ENCODE measurements at places on chromosomes 2 and 18.

DNA sequence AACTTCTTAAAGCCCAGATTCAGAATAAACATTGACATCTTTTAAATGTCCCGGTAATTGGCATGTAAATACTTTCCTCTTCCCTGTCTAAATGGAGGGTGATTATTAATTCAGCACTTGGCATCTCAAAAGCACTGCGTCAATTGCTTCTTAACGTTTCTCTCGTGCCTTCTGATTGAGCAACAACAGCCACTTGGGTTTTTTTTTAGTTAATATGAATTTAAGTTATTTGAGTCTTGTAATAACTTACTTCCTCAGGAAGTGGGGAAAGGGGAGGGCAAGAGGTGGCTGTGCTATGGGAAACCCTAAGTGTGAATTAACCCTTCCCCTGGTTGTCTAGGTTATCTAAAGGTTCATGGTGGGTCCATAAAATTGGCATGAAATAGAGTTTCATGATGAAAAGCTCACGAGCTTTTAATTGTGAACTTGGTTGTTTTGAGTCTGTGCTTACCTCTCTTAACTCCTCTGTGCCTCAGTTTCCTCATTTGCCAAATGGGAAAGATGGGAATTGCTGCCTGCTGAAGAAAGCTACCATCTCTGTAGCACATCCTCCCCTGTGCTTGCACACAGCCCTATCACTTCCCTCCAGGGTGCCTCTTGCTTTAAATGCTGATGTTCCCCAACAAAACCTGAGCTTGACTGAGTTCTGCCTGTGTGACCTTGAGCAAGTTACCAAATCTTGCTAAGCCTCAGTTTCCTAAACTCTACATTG, 126.3 kb upstream of the BCL2L11 start:
- DNase-seq, result no peak

DNA sequence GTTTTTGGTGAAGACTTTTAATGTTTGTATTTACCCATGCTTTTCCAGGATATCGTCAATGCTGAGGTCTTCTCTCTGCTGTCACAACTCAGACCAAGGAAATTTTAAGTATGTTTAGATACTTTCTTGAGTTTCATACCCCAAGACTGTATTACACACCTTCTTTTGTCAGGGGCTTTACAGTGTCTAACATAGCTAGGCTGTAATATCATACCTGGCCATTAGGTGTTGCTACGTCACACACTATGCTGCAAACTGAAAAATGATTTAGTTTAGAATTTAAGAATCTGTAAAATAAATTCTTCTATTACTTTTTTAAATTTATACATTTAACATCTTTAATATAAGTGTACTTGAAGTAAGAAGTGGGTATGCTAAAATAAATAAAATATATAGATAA, 358.4 kb upstream of the NRP2 start:
- no peak for DNase-seq

DNA sequence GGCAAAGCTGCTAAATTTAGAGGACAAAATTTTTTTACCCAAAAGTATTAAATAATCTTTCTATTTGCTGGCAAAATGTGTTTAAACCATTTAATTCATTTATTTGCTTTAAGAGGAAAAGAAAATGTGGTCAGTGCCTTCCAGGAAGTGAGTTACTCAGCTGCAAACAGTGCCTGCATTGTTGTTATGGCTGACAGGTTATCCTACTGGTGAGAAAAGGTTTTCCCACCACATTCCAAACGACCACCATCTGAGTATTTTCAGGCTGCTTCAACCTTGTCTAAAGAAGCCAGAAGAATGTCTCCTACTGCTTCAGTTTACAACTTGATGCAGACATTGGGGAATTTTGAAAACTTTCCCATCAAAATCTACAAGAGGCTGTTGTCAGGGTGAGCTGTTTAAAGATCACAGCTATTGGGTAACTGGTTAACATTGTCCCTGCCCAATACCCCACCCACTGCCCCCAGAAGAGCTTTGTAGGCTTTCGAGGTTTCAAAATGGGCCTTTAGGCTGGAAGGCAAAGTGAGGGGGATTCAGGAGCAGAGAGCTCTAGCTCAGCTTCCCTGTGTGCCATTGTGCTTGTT, 461.3 kb upstream of the FANCL start:
- no peak for DNase-seq

GRCh38 chr2:241271706-241272302, 43.7 kb downstream of the HDLBP start:
- peak; percentile 58 for DNase-seq

- DNase-seq, result no peak
Measured at GRCh38 chr2:7886666-7887065, 795.2 kb upstream of the ID2 start.

DNA sequence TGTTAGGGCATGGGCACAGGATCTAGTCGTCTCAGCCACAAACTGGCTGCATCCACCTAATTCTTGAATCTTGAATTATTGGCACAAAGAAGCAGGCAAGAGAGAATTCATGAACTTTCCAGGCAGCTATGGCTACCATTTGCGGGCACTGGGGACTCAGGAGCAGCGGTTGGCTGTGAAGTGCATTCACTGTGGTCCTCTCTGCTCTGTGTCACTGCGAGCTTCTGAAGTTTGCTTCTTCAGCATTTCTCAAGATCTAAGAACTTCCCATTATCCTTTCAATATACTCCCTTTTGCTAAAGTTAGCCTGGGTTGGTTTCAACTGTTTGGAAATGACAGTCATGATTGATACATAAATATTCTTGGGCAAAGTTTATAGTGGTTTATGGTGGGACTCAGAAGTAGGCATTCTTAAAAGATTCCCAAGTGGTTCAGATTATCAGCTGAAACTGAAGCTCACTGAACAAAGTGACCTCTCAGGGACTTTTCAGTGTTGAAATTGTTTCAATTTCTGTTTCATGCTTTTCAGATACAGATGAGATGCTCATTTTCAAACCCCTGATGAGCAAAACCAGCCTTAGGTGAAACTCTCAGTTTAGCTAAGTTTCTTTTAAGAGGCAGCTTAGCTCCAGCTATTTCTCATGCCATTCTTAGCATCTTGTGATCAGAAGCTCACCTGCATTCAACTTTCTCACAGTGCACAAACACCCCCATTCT, 1258.3 kb upstream of the GYPC start:
- DNase-seq, result no peak

GRCh38 chr2:36384454-36384853, 28.9 kb downstream of the CRIM1 start:
- no peak for DNase-seq

GRCh38 chr2:235148201-235149170, 196.7 kb downstream of the SH3BP4 start:
- DNase-seq, result no peak

DNA sequence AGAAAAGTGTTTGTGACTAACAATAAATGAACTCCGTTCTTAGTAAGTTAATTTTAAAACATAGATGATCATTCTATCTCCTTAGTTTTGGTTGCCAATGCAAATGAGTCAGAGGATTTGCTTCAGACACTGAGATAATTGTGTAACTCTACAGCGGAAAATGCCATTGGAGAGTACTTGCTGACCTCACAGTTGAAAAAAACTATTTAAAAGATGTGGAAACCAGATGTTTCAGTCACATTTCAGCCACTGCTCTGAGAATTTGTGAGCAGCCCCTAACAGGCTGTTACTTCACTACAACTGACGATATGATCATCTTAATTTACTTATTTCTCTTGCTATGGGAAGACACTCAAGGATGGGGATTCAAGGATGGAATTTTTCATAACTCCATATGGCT, at the start of gene TNFAIP6:
Gene TNFAIP6 (plus strand): TSS at position 234 of the 400 bp plus-strand sequence. CDS start 75 bp downstream, at position 309.
- no peak for DNase-seq

DNA sequence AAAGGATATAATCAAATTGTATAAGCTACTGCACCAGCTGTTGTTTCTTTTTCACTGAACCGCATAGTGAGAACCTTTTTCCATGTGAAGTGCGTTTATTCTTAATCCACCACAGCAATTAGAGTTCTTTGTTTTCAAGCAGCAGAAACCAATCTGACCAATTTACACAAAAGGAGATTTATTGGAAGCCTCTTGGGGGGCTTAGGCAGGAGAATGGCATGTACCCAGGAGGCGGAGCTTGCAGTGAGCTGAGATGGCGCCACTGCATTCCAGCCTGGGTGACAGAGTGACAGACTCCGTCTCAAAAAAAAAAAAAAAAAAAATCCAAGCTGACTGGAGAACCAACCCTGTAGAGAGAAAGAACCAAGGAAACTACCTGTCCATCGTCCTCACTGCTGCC, 10.0 kb downstream of the ADNP2 start:
- no peak for DNase-seq

- no peak for DNase-seq
Measured at GRCh38 chr2:121129692-121130091, 155.3 kb downstream of the TFCP2L1 start.

GRCh38 chr2:28393114-28393836, 617 bp downstream of the FOSL2 start:
- peak; percentile 61 for DNase-seq

DNA sequence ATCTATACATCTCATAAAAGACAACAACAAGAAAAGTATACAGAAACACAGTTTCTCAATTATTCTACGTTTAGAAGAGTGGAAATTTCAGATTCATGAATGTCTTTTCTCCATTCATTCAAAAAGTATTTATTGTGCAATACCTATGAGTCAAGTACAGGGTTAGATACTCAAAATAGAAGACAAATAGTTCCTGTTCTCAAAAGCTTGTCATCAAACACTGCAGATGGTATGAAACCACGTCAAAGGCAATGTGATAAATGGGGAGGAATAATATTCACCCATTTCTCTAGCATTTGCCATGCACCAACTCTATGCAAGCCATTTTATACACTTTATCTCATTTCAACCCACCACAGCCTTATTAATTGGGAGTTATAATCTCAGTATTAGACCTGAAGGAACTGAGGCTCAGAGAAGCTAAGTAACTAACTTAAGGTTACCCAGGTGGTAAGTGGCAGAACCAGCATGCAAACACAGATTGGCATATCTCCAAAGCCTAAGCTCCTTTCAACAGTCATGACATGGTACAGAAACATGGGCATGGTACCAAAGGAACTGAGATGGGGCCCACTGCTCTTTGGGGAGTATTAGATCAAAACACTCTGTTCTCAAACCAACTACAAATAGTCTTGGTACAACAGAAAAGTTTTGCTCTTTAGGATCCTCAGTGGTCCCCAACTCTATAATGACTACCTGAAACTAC, 67.2 kb upstream of the NPAS2 start:
- no peak for DNase-seq

DNA sequence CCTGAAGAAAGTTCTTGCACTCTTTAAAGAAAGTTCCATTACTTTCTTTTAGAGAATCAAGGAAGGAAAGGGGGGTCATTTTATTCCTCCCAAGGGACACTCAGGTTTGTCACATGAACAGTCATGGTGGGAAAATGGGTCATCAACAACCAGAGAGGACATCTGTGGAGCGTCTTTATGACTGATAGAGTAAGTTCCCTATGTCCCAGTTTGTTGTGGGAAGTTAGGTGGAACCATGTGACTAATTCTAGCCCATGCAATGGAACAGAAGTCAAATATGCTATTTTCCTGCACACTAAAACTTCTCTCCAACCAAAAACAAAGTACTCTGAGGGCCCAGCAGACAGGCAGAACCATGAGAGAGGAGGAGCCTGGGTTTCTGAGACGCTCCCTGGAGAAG, 165.6 kb upstream of the SERTAD2 start:
- DNase-seq, result no peak

DNA sequence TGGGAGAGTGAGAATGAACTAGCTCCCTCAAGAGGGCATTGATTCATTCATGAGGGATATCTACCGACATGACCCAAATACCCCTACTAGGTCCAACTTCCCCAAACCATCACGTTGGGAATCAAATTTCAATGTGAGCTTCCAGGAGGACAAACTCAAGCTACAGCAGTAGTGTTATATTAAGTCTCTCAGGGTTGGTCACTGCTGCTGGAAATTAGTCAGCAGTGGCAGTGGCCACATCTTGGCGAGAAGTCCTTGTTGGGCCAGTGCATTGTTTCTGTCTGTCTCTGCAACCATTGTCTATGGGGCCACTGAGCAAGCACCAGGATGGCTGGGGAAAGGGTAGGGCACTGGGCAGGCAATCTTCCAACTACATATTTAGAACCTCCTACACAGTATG, 47.5 kb downstream of the THUMPD2 start:
- no peak for DNase-seq

GRCh38 chr2:111975053-111975552, 76.7 kb downstream of the MERTK start:
- no peak for DNase-seq

- DNase-seq, result no peak
Measured at GRCh38 chr18:72541871-72542332, 2.2 kb downstream of the CBLN2 start.

GRCh38 chr2:172455121-172455515, 27.7 kb downstream of the ITGA6 start:
- no peak for DNase-seq

Data from activated T-cell treated with anti-CD3 and anti-CD28 coated beads for 48 hours (primary cell).